ENCODE measurements at places on chromosomes 12 and 14. TPM values are rescaled to one million over a fixed set of nuclear protein-coding genes. Genes with fewer than 3 reads are reported as not detected.

Gene KRT72
- not detected for total RNA-seq

Gene MYF6
- not detected for total RNA-seq

Gene KRT83
- total RNA-seq, result not detected

Gene CBLN3
- 11.4 TPM for total RNA-seq

Gene NDUFB1
- total RNA-seq, result 187 TPM

Gene TAS2R43
- total RNA-seq, result 0.33 TPM

Gene DLST
- total RNA-seq, result 126 TPM

Gene CCDC175
- not detected for total RNA-seq

Gene HCAR1
- total RNA-seq, result 0.87 TPM

Gene PPP1R1A
- not detected for total RNA-seq

Gene LPCAT3
- total RNA-seq, result 17.9 TPM

Gene EPYC
- not detected for total RNA-seq

Gene OR6C2
- total RNA-seq, result not detected

Gene OR6C3
- not detected for total RNA-seq

Gene BCL11B
- under 0.01 TPM for total RNA-seq

Gene COL2A1
- total RNA-seq, result under 0.01 TPM

Gene ADAM21
- total RNA-seq, result 1.5 TPM

Gene KRT8
- total RNA-seq, result 5.6 TPM

Gene OR6C6
- not detected for total RNA-seq

Gene ANO6
- total RNA-seq, result 43.5 TPM
